ENCODE measurements at places on chromosomes 7 and 10.

- DNase-seq = no peak
Observed at GRCh38 chr10:132394936-132395703, 1.9 kb upstream of the PWWP2B start.

GRCh38 chr7:3722396-3722922, 421.4 kb downstream of the SDK1 start:
- DNase-seq = no peak

DNA sequence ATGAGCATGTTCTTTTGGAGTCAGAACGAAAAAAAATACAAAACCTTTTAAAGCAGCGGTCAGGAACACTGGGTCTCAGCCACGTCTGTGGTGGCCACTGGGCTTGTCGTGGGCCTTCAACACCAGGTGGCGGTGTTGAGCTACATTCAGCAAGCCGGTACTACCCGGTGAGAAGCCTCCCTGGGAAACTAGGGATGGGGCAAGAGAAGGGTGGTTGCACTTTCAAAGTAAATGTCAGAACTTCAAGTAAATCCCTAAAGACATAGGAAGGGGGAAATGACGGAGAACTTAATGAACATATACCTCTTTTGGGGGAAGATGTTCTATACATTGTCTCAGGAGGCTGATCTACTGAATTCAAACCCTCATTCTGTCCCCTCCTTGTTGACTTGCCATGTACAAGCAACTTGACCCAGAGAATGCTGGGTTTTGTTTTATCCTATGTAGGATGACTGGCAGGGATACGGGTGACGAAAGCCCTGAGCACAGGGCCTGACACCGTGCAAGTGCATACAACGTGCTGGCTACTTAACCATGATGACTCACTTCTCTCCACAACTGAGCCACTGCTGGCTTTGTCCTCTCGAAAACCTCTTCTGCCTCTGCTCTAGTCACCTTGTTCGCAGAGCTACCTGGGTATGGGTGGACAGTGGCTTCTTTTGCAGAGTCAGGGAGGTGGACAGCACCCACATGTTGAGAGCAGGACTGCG, 49.0 kb upstream of the BAMBI start:
- peak; percentile 95 for DNase-seq

DNA sequence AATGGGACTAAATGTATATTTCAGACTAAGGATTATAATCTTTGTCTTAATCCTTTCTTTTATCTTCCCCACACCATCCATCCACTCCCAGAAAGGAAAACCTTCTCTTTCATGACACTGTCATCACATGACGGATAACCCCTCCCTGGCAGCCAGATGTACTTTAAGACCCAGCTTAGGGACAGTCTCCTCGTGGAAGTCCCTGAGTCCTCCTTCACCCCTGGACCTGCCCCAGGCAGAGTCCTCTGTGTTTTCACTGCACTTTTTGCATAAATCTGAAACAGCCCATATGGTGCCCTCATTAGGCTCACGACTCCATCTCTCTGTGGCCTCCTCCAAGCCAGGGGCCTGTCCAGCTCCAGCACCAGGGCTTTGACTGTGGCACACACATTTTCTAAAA, 16.0 kb downstream of the NRAP start:
- no peak for DNase-seq

- DNase-seq = no peak
Observed at GRCh38 chr7:92413550-92413949, 33.7 kb upstream of the GATAD1 start.

DNA sequence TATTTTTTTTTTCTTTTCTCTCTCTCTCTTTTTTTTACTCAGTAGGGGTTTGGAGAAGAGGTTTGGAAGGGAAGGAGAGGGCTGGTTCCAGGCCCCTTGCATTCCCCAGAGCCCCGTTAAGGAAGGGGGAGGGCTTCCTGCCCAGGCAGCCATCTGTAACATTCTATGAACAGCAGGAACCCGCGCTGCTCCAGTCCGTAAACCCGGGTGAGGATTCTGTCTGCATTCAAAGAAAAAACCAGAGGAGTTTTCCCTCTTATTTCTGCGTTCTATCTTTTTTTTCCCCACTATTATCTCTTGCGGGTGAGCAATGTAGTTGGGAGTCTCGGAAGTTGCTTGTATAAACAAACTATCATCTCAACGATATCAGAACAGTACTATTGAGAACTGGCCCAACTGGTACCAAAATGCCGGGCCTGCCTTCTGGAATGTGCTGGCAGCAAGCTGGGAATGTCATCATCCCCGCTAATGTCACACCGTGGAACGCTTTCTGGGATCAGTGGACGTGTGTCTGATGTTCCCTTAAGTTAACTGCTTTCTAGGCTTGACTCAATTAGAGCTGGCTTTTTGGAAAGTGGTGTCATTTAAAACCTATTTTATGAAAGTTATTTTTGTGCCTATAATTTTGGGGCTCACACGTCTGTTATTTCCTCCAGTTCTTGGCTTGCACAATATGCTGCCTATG, 153.1 kb upstream of the MEOX2 start:
- peak; percentile 87 for DNase-seq

DNA sequence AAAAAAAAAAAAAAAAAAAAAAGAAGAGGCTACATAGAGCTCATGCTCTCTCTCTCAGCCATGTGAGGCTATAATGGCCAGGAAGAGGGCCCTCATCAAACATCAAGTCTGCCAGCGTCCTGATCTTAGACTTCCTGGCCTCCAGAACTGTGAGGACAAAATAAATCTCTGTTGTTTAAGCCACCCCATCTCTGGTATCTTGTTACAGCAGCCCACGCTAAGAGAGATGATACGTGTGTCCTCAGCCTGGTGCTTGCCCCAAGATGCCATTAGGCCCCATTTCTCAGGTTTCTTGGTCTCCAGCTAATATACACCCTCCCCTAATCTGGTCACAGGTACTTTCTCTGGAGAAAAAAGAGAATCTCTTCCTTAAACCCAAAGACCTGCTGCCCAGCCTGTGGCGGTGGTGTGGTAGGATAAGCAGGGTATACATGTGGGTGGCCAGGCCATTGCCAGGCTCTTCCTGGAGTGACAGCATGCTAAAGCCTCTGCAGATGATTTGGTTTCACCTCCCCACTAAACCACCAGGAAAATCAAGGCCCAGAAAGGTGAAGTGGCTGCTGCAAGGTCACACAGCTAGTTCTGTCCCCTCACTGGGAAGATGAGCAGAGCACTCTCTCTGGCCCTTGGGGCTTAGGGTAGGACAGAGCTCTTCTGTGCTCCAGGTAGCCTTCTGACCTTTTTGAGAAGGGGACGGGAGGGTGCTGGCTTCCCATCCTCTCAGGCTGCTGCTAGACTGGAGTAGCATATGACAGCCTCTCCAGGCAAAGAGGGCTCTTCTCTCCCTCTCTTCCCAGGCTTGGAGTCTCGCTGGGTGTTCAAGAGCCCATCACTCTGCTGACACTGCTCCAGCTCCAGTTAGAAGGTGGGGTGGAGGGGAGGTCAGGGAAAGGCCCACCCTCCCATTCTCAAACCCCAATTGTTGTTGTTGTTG, 5.2 kb downstream of the SPOCK2 start:
- DNase-seq = no peak

GRCh38 chr10:56082169-56082568, 278.9 kb downstream of the ZWINT start:
- no peak for DNase-seq

DNA sequence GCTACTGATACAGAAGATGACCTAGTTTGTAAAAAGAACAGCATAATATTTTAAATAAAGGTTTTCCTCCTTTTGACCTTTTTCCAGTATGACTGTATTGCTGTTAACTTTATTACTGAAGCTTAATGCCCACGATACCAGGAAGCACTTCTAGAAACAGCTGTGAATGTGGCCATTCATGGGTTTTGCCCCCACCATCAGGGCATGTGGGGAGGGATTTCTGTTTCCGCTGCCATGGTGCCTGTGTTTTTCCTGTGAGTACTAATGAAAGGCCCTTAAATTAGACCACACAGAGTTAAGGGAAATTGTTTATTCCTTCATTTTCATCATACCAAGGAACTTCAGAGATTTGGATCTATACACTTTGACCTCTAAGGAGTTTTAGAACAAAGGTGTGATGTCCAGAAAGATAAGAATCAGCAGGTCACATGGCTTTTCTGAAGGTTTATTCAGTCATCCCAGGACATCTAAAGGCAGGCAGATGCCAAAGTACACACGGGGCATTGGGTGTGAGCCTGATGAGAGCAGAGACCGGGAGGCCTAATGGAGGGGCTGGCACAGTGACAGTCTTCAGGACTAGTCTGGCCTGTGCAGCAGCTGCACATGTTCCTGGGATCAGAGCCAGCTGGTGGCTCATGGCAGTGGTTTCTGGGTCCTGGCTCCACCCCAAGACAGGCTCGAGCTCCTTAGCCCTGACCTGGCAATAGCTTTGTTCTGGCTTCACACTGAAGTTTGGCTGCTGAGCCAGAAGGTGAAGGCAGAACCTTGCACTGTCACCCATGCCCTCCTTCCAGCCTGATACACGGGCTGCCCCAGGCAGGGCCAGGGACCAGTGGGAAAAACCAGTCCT, 190.9 kb downstream of the REEP3 start:
- peak; percentile 94 for DNase-seq

- no peak for DNase-seq
Observed at GRCh38 chr7:113040849-113041248, 45.8 kb downstream of the GPR85 start.

GRCh38 chr10:49666054-49666615, 13.3 kb upstream of the C10orf53 start:
- DNase-seq = no peak

GRCh38 chr10:101895781-101896180, 52.2 kb upstream of the KCNIP2 start:
- DNase-seq = no peak

- DNase-seq = no peak
Observed at GRCh38 chr7:135342887-135343286, 109.2 kb downstream of the STRA8 start.

DNA sequence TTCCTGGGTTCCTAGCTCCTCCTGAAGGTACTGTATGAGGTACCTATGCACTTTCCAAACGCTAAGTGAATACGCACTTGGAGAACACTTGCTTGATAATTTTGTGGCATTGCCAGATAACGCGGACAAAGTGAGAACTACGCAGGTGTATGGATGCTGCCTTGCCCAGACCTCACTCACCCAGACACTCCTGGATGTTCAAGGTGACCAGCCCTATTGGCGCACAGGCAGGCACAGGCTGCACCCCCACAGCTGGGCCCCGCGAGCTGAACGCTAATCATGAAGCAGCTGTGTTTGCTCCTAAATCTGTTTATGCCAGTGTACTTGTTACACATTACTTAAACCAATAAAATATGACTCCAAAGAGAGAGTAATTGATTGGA, 27.3 kb downstream of the DIP2C start:
- peak; percentile 64 for DNase-seq

All from posterior vena cava (tissue), 2 donors.